Activated CD4-positive, alpha-beta T cell treated with anti-CD3 and anti-CD28 coated beads, Interleukin-2, amount 50 U/mL, for 1 hour (primary cell): ENCODE measurements at places on chromosomes 3 and 15.

DNA sequence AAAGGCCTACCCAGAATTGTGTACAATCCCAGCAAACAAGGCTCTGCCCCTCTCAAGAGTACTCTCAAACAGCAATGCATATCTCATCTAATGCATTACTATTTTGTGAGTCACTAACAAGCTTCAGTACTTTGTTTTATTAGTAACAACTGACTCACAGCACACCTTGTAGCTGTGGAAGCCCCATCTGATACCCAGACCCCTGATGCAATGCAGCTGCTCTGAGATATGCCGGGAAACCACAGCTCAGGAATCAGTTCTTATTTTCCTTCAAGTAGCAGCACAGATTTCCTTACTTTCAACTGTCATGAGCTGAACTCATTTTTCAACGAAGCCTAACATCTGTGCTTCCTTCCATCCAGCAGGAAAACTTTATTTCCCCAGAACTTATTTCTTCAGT is 37.8 kb downstream of the CCNL1 start:
- no peak for DNase-seq

GRCh38 chr3:126158016-126158911 is 22.1 kb downstream of the ALDH1L1 start:
- DNase-seq = no peak

DNA sequence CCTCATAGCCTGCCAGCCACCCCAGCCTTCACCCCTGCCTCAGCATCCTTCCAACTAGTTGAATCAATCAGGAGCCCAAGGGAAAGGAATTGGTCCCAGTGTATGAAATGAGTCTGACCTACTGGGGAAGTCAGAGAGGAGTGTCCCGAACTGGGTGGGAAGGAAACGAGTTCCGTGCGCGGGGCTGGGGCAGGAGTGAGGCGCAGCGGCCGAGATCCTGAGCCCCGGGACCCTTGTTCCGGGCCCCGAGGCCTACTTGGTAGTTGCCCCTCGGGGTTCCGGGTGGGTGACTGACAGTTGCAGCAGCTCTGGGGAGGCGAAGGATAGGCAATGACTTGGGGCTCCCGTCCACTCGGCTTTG is 1.1 kb upstream of the PLCL2 start:
- no peak for DNase-seq

DNA sequence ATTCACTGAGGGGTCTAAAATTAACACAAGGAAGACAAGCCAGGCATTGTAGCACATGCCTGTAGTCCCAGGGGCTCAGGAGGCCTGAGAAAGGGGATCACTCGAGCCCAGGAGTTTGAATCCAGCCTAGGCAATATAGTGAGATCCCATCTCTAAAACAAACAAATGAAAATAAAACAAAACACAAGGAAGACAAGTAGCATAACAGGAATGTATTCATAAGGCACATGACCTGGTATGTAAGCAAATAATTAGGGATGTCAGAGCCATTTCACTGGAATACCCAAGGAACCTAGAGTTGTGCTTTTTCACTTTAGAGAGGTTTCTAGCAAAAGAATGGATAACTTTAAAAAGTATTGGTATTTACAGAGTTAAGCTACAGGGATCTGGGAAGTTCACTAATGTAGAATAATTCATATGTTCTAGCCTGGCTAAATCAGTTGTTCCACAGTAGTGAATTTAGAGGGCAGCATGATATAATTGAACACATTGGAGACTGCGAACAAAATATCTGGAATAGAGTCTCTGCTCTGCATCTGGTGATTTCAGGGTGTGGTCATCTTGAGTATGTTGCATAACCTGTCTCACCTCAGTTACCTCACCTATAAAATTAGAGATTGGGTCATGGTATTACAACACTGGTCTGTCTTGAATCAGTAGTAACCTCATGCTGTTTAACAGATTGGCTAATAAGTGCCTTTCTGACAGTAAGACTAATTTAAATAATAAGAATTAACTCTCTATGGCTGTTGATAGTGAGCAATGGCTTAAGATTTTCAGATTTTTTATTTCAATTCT is 9.3 kb downstream of the GRAMD1C start:
- no peak for DNase-seq

DNA sequence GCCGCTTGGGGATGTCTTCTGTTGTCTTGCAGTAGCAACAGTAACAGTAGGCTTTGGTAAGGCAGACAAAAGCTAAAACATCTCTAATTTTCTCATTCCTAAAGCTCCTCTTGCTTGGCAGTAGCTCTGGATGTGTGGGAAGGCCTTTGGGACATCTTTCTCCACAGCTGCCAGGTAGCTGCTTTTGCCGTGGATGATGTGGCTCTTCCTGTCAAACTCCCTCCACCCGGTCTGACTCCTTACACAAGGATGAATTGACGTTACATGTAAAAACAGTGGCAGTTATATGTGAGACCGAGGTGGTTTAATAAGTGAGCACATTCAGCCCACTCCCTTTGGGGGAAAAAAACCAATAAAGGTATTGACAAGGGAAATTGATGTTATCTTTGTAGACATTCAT is 309.1 kb downstream of the TUSC7 start:
- DNase-seq = no peak

DNA sequence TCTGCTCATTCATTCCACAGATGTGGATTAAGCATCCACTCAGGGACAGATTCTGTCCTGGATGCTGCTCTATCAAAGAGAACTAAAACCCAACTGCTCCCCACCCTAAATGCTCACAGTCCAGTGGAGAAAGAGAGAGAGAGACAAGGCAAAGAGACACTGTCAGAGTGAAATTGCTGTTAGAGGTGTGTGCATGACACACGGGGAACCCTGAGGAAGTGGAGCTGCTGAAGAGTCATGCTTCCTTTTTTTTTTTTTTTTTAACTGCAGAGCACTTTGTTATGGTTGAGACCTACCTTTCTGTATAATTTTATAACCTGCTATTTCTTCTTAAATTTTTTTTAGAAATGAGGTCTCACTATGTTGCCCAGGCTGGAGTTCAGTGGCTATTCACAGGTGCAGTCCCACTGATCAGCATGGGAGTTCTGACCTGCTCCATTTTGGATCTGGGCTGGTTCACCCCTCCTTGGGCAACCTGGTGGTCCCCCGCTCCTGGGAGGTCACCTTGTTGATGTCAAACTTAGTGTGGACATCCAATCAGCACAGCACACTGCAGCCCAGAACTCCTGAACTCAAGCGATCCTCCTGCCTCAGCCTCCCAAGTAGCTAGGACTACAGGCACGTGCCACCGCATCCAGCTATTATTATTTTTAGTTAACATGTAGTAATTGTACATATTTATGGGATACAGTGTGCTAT is 18.2 kb upstream of the PSTPIP1 start:
- no peak for DNase-seq

- no peak for DNase-seq
Observed at GRCh38 chr3:55643283-55643682, 156.2 kb upstream of the WNT5A start.

DNA sequence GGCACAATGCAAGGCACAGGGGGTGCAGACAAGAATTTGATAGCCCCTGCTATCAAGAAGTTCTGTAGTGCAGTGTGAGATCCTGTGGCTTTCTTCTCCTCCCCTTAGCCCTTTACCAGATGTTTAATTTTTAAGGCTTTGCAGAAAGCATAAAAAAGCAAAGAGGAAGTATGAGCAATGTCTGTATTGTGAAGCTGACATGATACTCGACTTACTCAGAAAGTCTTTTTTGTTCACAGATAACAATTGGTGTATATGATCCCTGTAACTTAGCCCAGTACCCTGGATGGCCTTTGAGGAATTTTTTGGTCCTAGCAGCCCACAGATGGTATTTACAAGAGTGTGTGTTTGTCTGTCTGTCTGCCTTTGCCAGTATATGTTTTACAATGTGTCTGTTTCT is 58.9 kb downstream of the ATG7 start:
- DNase-seq = no peak

- DNase-seq = no peak
Observed at GRCh38 chr3:108907194-108907593, 46.5 kb downstream of the GUCA1C start.

DNA sequence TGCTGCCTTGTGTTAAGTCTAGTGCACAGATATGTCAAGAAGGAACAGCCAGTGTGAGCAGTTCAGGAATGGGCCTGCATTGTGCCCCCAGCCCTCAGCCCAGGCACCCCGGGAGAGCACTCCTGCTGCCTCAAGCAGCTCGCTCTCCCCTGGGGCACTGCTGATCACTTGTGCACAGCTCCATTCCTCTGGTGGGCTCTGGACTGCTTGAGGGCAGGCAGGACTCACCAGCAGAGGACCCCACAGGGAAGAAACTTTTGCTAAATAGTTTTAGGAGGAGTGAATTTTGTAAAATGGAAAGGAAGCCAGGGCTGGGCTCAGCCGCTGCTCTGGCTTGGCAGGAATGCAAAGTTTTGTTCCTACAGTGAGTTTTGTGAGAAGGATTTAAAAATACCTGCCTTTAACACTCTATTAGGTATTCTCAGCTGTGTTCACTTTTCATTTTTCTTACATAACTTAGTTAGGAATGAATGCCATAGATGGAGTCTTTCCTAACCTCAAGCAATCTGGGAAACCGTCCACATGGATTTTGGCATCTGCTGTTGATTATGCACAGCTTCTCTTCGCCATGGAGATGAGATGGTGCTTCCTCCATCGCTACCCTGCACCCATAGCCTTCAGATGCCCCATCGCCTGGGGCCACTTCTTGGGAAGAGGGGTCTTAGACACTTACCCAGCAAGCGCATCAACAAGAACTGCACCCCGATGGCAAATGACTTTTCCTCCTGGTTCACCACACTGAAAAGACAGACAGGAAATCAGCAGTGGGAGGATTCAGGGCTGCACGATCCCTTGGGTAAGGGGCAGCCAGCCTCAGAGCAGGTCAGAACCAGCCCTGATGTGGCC is 42.3 kb upstream of the RAB6B start:
- DNase-seq = no peak

DNA sequence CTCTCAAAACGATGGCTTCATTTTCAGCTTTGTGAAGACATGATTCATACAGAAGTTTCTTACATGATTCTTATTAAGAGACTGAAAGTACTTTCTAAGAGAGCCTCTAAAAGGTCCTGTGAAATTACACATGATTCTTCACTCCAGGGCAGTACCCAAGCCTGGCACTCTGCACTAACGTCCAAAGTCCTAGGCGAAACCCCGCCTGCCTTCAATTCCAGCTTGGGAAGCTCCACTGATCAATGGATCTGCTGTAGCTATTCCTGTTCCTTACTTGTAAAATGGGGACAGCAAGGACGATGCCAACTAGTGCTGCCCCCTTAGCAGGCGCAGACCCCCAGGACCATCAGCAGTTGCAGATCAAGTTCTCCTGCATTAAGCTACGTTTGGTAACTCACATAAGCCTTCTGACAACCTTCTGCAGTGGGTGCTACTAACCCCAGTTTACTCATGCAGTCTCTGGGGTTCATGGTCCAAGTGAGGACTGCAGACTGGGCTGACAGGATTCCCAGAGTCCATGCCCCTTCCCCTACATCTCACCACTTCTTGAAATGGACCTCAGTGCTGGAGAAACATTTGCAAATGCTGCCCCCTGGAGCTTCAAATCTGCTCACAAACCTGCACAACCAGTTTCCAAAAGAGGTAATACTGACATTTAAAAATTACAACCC is 10.6 kb downstream of the CHCHD4 start:
- DNase-seq = no peak

DNA sequence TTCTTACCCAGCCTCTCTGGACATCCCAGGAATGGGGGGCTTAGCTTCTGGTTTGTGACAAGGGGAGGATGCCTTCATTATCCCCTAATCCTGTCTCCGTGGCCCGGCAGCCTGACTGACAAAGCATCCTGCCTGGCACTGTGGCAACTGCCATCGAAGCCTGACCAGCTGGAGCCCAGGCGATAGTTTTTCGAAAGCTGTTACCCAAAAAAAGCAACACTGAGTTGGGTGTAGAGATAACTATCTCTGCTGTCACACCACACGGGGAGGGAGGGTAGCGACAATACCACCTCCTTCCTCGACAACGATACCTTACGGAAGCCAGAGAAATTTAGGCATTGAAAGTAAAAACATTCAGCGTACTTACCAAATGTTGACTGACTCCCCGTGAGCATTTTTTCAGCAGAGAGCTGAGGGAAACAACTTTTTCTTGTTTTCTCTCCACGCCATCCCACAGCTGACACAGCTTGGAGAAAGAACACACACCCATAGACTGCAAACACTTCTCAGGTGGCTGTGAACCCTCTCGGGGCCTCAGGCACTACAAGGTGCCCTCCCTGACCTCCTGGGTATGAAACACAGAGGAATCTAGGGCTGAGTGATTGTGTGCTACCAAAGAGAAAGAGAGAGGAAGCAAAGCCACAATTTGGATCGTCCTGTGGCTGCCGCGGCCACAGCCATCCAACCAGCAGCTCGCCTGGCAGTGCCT is 361.9 kb upstream of the ICE2 start:
- peak; percentile 37 for DNase-seq

- no peak for DNase-seq
Observed at GRCh38 chr15:95742256-95742655, 588.2 kb upstream of the NR2F2 start.

DNA sequence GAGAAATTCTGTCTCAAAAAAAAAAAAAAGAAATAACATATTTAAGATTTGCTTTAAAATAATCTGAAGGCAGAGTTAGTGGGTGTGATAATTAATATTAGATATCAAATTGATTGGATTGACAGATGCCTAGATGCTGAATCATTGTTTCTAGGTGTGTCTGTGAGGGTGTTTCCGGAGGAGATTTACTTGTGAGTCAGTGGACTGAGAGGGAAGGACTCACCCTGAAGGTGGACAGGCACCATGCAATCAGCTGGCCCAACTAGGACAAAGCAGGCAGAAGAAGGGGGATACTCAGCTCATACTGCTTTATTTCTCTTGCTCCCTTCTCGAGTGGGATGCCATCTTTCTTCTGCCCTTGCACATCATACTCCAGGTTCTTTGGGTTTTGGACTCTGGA is 16.7 kb upstream of the RPL24 start:
- DNase-seq = no peak

GRCh38 chr3:113295463-113295862 is 84.1 kb downstream of the BOC start:
- DNase-seq = no peak

DNA sequence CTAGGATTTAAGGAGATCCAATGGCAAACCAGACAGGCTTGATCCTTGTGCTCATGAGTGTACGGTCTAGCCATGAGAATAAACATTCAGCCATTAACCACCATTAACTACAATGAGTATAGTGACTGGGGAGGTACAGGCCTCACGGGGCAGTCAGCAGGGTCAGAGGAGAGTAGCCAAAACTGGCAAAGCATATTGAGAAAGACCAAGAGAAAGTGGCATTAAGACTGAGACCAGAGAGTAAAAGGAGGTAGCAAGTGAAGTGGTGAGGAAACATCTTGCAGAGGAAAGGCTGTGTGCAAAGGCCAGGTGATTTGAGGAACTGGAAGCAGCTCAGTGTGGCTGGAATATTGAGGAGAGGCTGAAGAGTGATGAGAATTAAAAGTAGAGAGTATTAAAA is 407.2 kb upstream of the LMCD1 start:
- no peak for DNase-seq

DNA sequence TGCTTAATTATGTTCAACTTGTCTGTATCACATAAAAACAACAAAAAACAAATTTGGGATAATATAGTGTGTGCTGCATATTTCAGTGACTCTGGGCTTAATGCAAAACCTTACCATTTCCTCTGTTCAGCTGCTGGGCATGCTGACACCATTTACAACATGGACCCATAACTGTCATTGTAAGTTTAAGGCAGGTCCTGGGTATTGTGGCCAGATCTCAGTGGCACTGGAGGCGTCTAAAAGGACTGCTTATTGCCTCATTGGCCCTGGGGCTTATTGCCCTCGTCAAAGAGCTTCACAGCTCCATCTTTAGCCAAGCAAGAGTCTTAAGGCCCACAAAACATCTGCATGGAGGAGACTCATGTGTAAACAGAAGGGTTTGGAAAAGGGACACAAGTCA is 390.2 kb downstream of the NR2F2 start:
- no peak for DNase-seq
